H1 (cell line): ENCODE measurements at places on chromosomes 4 and X. TPM values are rescaled to one million over a fixed set of nuclear protein-coding genes. Genes with fewer than 3 reads are reported as not detected.

- no peak for DNase-seq
These were observed 12.7 kb downstream of the DOK7 start for GRCh38 chr4:3475713-3476260.

DNA sequence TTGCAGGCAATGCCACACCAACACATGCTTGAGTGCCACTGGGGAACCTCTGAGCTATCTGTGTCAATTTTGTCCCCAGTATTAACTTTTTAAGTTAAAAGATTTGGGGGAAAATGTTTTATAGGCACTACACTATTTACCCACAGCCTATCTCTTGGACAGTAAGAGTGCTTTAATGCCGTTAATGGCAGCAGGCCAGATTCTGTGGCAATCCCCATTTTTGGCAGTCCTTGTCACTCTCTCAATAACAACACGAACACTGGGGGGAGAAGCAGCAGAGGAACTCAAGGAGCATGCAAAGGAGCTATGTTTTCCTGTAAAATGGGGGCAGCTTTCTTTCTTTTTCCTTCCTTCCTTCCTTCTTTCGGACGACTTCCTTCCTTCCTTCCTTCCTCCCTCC is 168.6 kb downstream of the NSUN7 start:
- no peak for DNase-seq

- DNase-seq: peak; percentile 9
These were observed 98.9 kb upstream of the SH3RF1 start for GRCh38 chr4:169369634-169370033.

- no peak for DNase-seq
These were observed 944.4 kb downstream of the PDHA2 start for GRCh38 chr4:96784336-96784735.

GRCh38 chrX:13449441-13449840 is 120.0 kb upstream of the EGFL6 start:
- DNase-seq: no peak

DNA sequence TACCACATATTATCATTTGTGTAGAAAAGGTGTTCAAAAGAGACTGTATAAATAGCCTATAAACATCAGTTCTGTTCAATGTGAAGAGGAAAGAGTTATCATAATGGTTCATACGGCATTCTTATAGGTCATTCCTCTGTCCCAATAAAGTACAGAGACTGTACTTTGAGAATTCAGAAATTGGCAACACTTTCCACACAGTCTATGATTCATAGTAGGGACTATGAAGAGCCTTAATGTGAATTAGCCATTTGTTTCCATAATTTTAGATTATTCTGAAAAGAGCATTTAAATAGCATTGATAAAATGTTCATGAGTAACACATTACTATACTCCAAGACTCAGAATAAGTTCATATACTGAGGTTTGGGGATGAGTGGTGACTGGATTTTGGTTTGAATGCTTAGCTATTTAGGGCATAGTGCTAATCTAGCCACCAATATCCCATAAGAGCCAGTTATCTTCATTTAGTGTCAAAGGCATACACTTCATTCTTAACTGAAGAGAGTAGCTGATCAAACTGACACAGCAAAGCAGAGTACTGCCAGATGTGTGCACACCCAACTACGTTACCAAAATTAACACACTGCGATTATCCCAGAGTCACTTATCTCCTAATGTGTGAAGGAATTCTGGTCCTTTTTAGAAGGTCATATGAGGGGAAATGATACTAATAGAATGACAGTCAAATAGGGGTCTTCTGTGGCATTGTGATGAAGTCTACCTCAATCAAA is 10.2 kb downstream of the ANK2 start:
- no peak for DNase-seq

DNA sequence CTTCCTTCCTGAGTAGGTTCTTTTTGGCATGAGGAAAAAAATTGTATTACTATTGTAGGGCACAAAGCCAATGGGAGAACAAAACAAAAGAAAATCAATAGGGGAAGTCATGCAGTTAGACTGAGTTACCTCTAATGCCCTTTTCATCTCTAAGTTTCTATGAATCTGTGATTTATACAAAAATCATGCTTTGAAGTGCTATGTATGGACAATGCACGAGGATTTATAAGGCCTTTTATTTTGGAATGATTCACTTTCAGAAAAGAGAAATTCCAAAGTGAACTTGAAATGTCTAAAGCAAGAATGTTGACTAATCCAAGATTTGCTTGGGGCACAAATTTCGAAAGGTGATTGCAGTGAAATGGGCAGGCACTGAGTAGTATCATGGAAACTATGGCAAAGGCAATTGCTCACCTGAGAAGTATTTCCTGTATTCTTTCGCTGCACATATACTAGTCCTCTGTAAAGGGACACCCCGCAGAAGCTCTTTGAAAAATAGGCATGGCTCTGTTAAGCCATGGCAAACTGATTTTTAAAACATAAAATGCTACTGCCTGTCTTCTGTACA is 52.8 kb downstream of the ADGRG4 start:
- no peak for DNase-seq

- DNase-seq: no peak
These were observed 19.0 kb upstream of the DCX start for GRCh38 chrX:111431001-111431400.

The ZFP92 gene
- 0.41 and 0.46 TPM in 2 replicates for total RNA-seq

The TSPYL2 gene
- 13.7 and 14.0 TPM in 2 replicates for total RNA-seq

The GK gene
- total RNA-seq: 9.4 and 11.2 TPM in 2 replicates
